ENCODE measurements at places on chromosomes 7 and 10. TPM values are rescaled to one million over a fixed set of nuclear protein-coding genes. Genes with fewer than 3 reads are reported as not detected.

Gene NCF1
- polyA plus RNA-seq: 2.6 TPM

DNA sequence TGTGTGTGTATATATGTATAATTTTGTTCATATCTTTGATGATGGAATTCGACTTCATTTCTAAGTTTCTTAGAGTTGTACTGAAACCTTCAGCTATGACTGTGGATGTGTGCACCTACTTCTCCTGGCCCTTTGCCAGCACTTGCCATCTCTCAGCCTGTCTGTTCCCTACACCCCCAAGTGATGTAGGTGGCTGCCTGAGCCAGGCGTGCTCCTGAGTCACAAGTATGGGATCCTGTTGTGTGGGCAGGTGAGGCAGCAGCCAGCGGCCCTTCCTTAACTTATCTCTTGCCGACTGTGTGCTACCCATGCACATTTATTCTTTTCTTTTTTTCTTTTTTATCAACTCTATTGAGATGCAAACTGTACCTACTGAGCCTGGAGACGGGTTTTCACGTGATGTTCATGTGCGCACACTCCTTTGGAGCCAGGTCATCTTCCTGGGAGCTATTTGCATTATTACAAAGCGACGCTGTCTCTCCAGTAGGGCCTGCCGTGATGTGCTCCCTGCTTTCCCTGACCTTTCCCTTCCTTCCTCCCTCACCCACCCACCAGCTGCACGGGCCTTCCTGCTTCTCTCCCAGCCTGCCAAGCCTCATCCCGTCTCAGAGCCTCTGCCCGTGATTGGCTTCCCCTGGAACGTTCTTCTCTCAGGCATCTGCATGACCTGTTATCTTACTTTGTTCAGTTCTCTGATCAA is 31.3 kb upstream of the GALNT11 start:
- H3K4me3 ChIP-seq: no peak overlapping the region
- no peaks in the 10 kb centered on the region for H3K27me3 ChIP-seq
- no peak overlapping the region for H3K27ac ChIP-seq
- no peaks in the 10 kb centered on the region for H3K36me3 ChIP-seq

DNA sequence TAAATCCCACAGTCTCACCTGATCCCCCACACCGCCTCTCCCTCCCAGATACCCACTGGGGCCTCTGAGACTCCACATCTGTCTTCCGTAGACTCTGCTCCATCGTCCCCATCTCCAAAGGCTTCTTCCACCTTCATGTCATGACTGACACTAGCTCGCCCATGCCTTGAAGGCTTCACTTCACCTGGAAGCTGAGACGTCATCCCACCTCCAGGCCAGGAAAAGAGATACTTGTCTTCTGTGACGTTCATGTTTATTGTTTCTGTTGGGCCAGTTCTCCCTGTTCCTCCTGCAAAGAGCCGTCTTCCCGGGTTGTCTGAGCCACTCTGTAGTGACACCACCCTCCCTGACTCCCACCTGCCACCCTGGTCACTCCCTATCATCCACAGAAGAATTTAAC is 3.6 kb upstream of the ZNF862 start:
- H3K36me3 ChIP-seq: no peaks in the 10 kb centered on the region
- peaks cover 12% of the 10 kb centered on the region for H3K4me1 ChIP-seq
- no peak for DNase-seq
- H3K4me3 ChIP-seq: no peak overlapping the region
- no peak overlapping the region for H3K27ac ChIP-seq

DNA sequence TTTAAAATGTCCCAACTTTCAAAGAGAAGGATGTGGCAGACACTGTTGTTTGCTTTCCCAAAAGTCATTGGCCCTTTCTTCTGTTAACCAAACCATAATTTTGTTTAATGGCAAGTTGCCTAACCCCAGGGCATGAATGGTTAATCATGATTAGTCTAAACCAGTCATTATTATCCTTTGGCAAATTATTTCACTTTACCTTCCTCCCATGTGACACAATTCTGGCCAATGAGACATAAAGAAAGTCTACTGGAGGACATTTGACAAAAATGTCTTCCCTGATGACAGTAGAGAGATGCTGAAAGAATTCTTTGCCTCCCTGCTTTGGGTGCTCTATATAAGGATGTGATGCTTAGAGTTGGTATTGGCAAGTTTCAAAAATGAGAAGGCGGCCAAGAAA is 101.9 kb downstream of the PODXL start:
- no peaks in the 10 kb centered on the region for H3K27me3 ChIP-seq
- no peaks in the 10 kb centered on the region for H3K4me1 ChIP-seq
- H3K36me3 ChIP-seq: peaks cover 1% of the 10 kb centered on the region

Gene VKORC1L1
- 36.3 TPM for polyA plus RNA-seq

Measured in spinal cord (tissue), 10 donors.